AG20443 (cell line): ENCODE measurements at places on chromosomes 1 and 21.

- no peak for DNase-seq
Measured at GRCh38 chr21:45551783-45552695, 9.8 kb upstream of the SLC19A1 start.

GRCh38 chr1:233598891-233599541 lies 14.9 kb upstream of the KCNK1 start:
- no peak for DNase-seq

GRCh38 chr1:151581921-151582320 lies 29.9 kb upstream of the SNX27 start:
- DNase-seq = no peak

GRCh38 chr1:167563579-167564246 lies 10.2 kb upstream of the CREG1 start:
- no peak for DNase-seq

GRCh38 chr1:162561616-162562469 lies at the start of gene UAP1:
UAP1 (plus strand) TSS chr1:162561722; CDS start chr1:162566069, 4,347 bp downstream.
- DNase-seq = no peak

DNA sequence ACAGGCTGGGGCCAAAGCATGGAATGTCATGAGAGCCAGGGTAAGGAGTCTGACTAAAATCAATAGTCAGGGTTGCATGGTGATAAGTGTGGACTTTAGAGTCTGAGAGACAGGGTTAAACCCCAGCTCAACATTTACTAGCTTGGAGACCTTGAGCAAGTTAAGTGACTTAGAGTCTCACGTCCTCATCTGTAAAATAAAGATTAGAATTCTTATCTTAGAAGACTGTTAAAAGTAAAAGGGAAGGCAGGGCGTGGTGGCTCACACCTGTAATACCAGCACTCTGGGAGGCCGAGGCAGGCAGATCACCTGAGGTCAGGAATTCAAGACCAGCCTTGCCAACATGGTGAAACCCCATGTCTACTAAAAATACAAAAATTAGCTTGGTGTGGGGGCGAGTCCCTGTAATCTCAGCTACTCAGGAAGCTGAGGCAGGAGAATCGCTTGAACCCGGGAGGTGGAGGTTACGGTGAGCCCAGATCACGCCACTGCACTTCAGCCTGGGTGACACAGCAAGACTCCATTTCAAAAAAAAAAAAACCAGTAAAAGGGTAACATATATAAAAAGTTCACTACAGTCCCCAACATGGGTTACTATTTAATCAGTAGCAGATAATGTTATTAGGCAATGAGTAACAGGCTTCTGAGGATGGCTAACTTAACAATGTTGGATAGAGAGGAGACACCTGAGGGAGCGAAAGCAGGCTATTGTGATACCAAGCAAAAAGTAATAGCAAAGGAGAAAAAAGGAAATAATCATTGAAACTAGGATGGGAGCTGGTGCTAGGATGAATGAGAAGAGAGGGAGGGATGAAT lies 20.8 kb downstream of the TMCO1 start:
- DNase-seq = no peak

GRCh38 chr1:233045588-233045987 lies 95.2 kb downstream of the NTPCR start:
- no peak for DNase-seq

GRCh38 chr1:235938709-235939479 lies 72.2 kb upstream of the LYST start:
- no peak for DNase-seq

DNA sequence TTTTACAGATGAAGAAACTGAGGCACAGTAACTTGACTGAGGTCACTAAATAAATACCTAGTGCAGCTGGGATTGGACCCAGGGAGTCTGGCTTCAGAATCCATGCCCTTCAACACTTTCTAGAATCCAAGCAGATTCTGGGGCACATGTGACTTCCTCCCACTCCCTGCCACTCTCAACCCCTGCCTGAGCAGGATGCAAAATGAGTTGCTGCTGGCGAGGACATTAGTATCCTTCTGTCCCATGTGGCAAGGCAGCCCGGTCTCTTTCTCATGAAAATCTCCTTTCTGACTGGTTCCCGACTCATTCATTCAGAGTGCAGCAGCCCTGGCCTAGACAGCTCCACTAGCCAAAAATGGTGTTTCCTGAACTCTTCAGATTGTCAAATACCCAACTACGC lies 28.4 kb downstream of the TNNT2 start:
- DNase-seq = no peak

GRCh38 chr21:26966649-26967061 lies 233 bp downstream of the ADAMTS5 start:
- no peak for DNase-seq
